NCI-H1048 (cell line): ENCODE measurements at places on chromosomes 16 and 17.

GRCh38 chr17:33142705-33143299, 150.3 kb downstream of the ASIC2 start:
- peak; percentile 15 for DNase-seq

DNA sequence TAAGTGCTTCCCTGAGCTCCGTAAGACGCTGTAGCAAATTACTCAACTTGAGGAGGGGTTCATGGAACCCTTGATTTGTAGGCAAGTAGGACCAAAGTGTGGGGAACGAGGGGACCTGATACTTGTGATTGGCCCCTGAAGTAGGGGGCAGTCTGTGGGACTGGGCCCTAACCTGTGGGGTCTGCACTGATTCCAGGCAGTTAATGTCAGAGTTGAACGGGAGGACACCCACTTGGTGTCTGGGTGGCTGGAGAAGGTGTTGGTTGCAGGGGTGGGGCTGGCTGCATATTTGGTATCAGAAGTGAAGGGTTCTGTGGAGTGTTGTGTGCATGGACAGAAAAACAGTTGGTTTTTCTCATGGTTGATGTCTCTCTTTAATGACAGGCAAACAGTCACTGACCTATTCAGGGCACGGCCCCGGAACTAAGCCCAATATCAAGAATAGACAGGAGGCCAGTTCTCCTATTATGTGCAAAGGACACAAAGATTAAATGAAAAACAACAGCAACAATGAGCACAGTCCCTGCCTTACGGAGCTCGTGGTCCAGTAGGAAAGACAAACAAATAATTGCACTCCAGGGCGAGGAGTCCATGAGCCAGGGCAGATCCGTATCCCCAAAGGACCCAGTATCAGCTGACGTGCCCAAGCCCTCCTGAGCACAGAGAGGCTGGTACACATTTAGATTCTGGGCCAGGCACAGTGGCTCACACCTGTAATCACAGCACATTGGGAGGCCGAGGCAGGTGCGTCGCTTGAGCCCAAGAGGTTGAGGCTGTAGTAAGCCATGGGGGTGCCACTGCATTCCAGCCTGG, 19.2 kb downstream of the MXRA7 start:
- DNase-seq = no peak

DNA sequence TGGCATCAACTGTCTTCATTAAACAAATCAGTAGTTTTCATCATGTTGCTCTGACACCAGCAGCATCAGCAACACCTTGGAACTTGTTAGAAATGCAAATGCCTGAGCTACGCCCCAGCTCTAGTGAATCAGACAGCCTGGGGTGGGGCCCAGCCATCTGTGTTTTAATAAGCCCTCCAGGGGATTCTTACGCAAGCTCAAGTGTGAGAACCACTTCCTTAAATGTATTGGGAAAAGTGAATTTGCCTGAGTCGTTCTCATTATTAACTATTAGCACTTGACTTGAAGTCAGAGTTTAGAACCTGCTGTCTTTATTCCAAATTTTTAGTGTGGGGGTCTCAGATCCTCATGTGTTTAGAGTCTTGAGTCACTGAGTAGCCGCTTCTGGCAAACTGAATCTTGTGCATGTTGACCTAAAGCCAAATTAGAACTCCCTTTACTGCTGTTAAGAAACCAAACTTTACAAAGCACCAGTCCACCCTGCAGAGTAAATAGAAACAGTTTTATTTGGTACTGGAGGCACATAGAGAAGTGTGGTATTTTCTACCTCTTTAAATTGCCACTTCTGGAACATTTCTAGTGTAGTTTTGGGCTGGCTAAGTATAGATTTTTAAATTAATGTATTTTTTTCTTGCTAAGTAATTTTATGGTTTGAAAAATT, 137.4 kb upstream of the COX10 start:
- DNase-seq = no peak

DNA sequence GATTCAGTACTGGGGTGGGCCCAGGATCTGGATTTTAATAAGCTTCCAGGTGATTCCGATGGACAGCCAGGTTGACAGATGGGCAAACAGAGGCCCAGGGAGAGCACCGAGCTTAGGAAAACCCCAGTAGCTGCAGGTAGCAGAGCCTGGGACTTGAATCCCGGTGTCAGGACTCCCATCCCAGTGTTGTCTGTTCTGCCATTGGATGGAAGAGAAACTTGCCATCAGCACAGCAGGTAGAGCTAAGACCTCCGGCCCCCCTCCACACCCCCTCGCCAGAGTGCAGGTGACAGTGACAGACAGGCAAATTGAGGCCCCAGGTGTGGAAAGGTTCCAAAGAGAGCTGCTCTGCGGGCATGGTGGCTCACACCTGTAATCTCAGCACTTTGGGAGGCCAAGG, 12.4 kb downstream of the KATNB1 start:
- no peak for DNase-seq

DNA sequence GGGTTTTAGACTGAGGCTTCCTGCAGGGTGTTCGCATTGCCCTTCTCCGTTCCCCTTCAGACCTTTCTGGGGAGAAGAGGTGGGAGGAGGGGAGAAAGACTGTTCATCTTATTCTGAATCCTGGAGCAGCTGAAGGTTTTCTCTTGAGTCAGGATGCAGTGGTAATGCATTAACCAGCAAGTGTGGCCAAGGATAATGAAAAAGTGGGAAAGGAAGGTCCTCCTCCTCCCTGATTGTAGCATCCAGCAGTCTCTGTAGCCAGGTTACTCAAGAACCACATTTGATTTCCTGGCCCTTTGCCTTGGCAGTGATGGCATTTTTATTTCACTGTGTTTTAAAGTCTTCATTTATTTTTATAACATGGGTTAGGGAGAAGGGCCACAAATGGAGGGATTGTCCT, 59.1 kb downstream of the CYLD start:
- DNase-seq = no peak

GRCh38 chr16:17345043-17345442, 125.7 kb downstream of the XYLT1 start:
- DNase-seq = no peak

DNA sequence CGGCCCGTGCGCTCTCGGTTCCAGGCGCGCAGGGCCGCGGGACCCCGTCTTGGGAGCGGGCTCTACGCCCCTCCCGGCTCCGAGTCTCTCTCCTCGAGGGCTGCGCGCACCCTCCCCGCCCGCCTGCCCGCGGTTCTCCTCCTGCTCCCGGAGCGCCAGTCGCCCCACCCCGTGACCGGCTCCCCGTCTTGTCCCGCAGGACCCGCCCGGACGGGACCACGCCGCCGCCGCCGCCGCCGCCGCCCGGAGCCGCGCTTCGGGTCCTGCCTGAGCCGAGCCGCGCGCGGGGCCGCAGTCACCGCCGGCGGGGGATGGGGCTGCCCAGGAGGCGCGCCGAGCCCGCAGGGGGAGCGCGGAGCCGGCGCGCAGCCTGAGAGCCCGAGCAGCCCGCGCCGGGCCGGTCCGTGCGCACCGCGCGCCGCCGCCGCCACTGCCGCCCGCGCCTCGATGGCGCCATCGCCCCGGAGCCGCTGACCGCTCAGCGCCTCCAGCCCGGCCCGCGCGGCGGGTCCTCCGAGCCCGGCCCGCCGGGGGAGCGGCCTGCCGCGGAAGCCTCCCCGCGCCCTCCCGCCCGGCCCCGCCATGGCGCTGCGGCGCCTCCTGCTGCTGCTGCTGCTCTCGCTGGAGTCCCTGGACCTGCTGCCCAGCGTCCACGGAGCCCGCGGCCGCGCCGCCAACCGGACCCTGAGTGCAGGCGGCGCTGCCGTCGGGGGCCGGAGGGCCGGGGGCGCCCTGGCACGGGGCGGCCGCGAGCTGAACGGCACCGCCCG, at the start of gene SHISA6:
SHISA6 (plus strand) TSS at position 373 of the 770 bp plus-strand sequence.
- DNase-seq = no peak

- DNase-seq = no peak
Measured at GRCh38 chr16:76956394-76956793, 234.6 kb upstream of the MON1B start.

DNA sequence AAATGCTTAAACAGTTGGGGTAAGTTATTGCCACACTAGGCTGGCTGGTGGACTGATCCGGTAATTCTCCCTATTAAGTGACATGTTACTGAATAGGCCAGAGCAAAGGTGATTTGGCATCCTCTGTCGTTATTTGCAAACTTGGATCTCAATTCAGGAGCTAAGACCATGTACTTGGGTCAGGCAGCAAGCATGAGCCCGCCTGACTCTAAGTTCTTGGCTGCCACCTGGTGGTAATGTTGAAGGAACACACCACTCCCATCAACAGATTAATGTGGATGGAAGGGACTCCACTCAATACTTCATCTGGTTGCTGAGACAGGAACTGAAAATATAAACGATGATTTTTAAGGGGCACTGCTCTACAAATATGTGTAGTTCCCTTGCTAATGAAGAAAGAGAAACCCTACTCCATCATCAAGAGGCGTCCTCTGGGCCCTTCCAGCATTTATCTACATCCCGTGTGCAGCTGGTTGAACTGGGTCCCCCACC, 70.8 kb downstream of the EMP2 start:
- DNase-seq = no peak

- DNase-seq = no peak
Measured at GRCh38 chr17:5211458-5211857, 19.8 kb upstream of the ZNF594 start.

GRCh38 chr17:43962479-43962878, 8.7 kb upstream of the PYY start:
- DNase-seq = no peak

DNA sequence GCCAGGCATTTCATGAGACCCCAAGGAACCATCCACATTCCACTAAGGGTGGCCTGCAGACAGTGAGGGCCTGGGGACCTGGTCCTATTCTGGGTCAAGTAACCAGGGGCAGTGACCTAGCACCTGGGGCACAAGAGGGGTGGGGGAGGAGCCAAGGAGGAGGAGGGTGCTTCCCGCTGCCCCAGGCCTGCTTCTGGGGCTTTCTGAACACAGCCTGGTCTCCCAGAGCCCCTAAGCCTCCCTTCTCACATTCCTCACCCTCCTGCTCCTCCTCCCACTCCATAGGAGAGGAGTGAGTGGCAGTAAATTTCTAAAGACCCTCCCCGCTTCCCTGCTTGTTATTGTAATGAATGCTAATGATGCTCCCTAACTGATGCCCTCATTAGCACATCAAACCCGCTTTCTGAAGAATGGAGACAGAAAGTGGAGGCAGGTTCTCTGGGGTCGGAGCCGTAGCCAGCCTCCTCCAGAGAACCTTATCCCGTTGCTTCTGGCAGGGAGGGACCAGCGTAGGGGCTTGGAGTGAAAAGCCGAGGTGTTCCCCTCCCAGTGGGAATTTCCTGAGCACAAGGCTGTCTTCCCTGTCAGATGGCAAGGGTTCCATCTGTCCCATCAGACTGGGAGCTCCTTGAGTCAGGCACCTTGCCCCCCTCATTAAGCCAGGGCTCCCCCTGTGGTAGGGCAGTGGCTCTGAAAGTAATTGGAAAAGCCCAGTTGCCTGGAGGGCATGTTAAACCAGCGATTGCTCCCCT, 3.7 kb upstream of the SRCIN1 start:
- no peak for DNase-seq

GRCh38 chr16:17802571-17802970, 331.8 kb upstream of the XYLT1 start:
- DNase-seq = no peak

- no peak for DNase-seq
Measured at GRCh38 chr16:12435018-12435417, 368.7 kb downstream of the CPPED1 start.

GRCh38 chr16:47142821-47143676, 696 bp downstream of the NETO2 start:
- no peak for DNase-seq

DNA sequence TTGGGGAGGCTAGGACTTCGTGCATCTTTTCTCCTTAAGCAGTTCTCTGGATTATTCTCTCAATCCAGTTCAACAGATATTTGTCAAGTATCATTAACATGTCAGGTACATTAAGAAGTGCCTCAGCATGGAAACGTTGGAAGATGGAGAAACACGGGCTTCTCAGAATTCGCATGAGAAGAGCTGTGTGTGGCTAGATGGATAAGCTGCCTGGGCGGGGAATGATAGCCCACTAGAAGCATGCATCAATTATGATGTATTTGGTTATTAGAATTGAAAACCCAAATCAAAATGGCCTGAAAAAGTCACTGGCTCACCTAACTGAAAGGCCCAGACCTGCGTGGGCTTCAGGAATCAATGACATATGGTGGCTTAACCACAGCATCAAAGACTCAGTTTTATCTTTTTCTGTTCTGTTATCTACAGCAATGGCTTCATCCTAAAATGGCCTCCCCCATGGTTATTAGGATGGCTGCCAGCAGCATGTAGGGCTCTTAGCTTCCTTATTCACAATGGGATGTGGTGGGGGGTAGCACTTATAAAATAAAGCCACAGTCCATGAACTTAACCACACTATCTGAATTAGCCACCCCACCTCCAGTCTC, 43.9 kb downstream of the MMD start:
- DNase-seq = no peak

DNA sequence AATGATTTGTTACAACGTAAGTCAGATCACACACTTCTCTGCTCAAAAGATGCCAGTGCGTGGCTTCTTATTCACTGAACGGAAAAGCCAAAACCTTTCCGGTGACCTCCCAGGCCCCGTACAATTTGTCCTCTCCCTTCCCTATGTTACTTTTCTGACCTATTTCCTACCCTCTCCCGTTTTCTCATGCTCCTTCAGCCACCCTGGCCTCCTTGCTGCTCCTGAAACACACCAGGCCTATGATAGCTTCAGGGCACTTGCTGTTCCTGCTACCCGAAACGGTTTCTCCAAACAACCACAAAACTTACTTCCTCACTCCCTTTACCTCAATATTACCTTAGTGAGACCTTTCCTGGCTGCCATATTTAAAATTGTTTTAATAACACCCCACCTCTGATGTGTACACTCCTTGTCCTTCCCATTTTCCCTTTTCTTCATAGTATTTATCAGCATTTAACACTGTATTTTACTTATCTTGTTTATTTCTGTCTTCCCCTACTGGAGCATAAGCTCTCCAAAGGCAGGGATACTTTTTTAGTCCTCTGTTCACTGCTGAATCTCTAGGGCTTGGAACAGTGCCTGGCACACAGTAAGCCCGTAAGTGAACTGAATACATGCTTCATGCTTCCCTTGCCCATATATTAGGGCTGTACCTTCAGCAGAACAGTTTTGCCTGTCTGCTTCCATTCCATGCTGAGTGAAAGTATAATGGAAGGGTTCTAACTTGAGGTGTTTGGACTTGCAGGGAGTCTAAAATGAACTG, 10.9 kb upstream of the ARL2BP start:
- DNase-seq = no peak

GRCh38 chr17:39999067-39999466, 16.2 kb upstream of the CSF3 start:
- DNase-seq = no peak

GRCh38 chr17:67656494-67657203, 61.1 kb upstream of the NOL11 start:
- DNase-seq = no peak

DNA sequence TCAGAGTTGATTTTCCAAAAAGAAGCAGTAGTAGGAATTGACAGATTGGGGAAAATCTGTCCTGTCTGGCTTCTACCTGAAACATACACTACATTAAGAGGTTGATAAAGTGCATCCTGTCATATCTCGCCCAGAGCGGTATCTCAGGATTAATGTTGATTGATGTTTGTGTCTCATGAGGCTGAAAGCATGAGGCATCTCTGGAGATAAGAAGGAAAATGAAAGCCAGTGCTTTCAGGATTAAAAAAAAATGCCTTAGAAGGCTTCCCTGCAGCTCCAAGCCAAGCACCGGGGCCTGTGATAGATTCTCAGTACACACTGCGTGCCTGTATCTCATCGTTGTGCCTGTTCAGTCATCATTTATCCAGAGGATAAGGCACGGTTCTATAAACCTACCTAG, 26.4 kb upstream of the CD300E start:
- no peak for DNase-seq

GRCh38 chr16:70402916-70403659, 35.8 kb downstream of the ST3GAL2 start:
- DNase-seq = no peak

GRCh38 chr16:49348408-49349176, 25.0 kb upstream of the C16orf78 start:
- no peak for DNase-seq

- no peak for DNase-seq
Measured at GRCh38 chr16:55832425-55832772, 497 bp downstream of the CES1 start.
